ENCODE measurements at places on chromosomes 12 and 14. TPM values are rescaled to one million over a fixed set of nuclear protein-coding genes. Genes with fewer than 3 reads are reported as not detected.
A peak's percentile ranks its signal among the peaks of the same experiment; 100 is the strongest.

Gene ADAM21
- polyA plus RNA-seq: 0.45 TPM

- no peak for DNase-seq
These were observed 49.5 kb downstream of the CLMN start for GRCh38 chr14:95270203-95270602.

DNA sequence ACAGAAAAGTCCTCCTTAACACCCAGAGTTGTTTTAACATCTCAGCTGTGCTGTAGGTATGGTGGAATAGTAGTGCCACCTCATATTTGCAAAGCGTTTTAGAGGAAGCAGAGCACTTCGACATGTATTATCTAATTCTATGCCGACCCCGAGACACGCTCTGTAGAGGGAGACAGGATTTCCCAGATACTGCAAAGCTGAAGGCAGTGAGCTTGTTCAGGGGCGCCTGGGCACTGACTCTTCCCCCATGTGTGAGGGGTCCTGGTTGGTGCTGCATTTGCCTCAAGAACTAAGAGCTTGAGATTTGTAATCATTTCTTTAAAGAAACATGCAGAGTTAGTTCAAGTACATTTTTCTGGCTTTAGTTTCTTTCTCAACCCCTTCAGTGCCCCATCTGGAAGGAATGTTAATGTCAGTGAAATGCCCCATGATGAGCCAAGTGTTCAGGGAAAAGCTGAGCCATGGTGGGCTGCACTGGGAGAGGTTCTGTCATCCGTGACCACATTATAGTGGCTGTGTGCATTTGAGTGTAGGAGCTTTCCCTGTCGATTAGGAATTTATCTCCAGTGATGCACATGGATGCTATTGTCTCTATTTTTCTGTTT is 66.3 kb downstream of the MBIP start:
- DNase-seq: no peak

Gene TMPRSS12
- polyA plus RNA-seq: 0.09 TPM

DNA sequence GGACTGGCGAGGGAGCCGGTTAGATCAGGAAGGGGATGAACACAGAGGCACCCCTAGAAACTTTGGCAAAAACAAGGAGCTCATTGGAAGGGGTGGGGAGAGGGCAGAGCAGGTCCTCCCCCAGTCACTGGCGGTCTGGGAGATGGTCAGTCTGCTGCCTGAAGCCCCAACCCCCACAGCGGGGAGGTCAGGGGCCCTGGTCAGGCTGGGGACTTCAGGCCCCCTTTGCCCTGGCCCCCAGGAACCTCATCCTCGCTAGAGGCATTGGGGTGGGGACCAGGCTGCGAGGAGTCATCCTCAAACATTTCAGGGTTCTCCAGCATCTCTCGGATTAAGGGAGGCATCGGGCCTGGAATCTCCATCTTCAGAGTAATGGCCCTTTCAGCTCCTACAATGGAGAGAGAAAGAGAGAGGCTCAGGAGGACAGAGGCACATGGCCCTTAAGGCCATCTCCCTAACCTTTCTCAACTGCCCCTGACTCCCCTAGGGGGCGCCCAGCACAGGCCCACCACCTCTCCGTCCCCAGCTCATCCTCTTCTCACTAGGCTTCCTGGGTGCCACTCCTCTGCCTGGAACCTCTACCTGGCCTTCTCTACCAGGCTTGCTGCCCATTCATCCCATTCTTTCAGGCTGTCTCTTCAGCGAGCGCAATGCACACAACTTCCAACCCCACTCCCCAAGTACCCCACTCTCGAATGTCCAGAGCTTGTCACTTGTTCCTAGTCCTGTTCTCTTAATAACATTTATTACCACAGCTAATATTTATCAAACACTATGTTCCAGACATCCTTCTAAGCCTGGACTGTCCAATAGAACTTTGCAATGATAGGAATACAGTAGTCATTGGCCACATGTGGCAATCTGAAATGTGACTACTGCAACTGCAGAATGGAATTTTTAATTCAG is 4.7 kb upstream of the ITGB7 start:
- no peak for DNase-seq

DNA sequence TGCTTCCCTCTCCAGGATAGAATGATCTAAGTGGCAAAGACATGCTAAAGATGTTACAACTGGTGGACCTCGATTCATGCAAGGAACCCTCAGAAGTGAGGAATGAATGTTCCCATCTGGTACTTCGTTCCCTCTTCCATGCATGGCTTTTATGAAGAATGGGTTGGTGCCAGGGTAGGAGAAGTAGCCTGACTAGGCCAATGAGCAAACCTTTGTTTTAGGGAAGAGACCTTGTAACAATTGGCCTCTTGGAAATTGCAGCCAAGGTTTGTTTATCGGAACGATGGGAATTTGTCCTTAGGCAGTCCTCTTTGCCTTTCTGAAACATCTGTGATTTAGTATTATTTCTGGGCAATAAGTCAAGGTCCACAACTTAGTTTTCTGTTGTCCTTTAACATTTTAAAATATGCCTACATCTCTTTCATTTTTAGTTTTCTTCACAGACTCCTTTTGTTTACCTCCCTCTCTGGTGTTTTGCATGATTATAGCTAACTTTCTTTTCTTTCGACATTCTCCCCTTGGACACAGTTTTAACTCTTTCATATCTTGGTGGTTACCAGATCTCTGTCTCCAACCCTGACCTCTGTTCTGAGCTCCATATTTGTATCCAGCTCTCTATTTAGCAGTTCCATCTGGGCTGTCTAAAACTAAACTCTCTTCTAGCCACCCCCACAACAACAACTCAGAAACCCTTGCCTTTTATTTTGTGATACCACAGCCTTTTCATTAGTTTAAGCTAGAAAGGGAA is 70.0 kb downstream of the DIP2B start:
- no peak for DNase-seq

Gene NDRG2
- polyA plus RNA-seq: 183 TPM

DNA sequence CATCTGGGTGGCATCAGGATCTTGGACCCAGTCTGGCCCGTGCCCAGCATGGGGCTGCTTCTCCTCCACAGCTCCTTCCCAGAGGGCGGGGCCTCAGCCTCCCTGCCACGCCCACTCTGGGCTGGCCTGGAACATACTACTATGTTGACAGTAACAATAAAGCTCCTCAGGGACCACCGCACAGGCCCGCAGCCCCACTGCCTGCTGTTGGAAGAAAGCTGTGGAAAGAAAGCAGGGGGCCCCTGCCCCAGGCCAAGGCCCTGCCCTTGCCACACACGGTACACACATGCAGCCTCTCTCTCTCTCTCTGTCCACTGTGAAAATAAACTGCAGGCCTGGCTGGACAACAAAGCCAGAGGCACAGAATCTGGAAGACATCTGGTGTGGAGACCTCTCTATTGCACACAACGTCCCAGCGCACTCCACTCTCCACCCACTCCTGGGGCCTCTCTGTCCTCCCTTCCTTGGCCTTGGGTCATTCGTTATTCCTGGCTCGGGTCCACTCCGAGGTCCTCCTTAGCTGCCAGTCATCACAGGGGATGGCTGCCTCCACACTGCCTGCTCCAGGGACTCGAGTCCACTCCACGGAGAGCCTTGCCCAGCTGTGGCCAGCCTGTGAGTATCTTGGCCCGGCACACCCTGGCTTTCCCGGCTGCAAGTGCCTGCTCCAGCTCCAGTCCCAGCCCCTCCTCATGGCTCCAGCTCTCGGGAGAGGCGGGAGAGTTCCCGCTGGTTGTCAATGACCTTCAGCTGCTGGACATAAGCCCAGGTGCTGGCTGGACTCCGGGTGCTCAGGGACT is 11.8 kb upstream of the ENDOU start:
- no peak for DNase-seq

Gene CD163L1
- 2.1 TPM for polyA plus RNA-seq

Gene KERA
- not detected for polyA plus RNA-seq

- DNase-seq: no peak
These were observed 119.3 kb upstream of the CCDC198 start for GRCh38 chr14:57612946-57613345.

- no peak for DNase-seq
These were observed 138.7 kb upstream of the PLEKHA5 start for GRCh38 chr12:18990856-18991255.

DNA sequence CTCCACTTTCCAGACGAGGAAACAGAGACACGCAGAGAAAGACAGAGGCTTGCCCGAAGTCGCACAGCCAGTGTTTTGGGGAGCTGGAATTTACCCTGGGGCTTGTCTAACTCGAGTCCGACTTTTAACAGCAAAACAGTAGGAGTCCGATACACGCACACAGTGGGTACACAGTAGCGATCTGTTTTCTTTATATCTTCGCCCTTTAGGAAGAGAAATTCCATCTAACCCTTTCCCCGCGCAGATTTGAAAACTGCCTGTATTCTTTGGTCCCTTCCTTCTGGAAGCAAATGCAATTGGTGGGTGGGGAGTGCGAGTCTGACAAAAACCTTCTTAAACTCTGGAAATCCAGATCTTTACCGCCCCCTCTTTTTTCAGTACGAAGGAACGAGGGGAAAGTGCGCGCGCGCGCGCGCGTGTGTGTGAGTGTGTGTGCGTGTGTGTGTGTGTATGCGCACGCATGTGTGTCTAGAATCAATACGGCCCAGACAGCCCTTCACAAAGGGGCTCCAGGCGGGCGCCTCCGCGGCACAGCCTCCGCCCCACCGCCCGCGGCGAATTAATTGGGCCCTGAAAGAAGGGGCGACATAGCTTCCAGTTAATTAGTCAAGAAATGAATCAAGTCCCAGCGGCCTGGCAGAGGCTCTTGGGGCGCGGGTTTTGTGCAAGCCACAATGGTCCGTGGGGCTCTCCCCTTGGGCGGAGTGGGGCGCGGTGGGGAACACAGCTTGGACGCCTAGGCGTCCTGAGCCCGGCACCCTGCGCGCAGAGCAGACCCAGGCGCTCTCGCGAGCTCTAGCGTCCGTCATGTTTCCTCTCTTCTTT is 14.0 kb upstream of the TBX3 start:
- DNase-seq: no peak

- DNase-seq: no peak
These were observed 229.5 kb upstream of the RTL1 start for GRCh38 chr14:101133068-101133467.

- no peak for DNase-seq
These were observed 217.2 kb upstream of the BMP4 start for GRCh38 chr14:54173802-54174201.

DNA sequence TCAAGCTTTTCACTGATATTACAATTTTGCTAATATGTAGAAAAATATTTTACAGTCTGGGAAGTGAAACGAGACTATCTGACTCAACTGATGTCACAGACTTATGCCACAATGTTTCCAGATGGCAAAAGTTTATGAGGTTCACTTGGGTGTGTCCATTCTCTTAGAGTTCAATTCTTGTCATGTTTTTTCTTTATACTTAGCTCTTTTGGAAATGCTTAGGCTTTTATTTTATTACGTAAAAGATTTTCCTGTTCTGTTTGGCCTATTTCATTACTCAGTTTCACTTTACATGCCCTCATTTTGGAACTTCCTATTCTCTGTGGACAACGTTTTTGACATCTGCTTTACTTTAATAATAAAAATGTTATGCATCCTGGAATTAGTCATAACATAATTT is 2.1 kb upstream of the PDZRN4 start:
- DNase-seq: no peak

DNA sequence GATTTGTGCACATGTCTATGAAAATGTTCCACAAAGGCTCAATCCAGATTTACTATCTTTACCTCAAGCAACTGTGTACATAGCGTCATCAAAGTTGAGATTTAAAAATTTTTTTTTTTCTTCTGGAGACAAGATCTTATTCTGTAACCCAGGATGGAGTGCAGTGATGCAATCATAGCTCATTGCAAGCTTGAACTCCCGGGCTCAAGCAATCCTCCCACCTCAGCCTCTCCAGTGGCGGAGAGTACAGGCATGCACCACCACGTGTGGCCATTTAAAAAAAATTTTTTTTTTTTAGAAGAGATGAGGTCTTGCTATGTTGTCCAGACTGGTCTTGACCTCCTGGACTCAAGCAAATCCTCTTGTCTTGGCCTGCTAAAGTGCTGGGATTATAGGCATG is 2.3 kb downstream of the COCH start:
- no peak for DNase-seq

DNA sequence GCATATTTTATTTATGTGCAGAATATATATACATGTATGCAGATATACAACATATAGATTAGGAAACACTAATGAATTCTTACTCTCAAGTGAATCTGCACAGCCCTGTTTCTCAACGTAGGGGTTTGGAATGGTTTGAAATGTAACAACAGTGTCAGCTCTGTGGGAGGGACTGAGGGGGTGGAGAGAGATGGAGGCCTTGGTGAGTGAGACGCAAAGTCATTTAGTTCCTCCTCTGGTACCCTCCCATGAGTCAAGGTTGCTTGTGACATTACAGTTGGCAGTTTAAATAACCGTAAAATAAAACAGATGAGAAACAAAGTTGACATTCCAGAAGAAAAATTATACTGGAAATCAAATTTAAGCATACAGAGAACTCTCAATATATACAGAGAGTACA is 313.0 kb upstream of the PRKD1 start:
- DNase-seq: no peak

Gene PTGER2
- 7.2 TPM for polyA plus RNA-seq

DNA sequence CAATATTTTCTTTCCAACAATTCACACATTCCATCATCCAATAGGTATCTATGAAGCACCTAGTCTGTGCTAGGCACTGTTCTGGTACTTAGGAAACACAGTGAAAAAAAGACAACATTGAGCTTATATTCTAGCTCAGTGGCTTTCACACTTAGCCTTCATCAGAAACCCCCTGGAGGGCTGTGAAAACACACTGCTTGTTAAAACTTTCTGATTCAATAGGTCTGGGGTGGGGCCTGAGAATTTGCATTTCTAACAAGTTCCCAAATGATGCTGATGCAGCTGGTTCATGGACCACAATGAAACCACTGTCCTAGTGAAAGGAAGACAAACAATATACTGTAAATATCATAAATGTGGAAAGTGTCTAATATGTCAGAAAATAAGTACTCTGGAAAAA is 5.9 kb downstream of the VTI1B start:
- DNase-seq: no peak

Gene CMTM5
- 1.5 TPM for polyA plus RNA-seq

- peak; percentile 58 for DNase-seq
These were observed 10.5 kb upstream of the NR2C1 start for GRCh38 chr12:95083938-95084337.

- DNase-seq: no peak
These were observed 8.2 kb upstream of the WASHC4 start for GRCh38 chr12:105099356-105099755.

- DNase-seq: no peak
These were observed 428.7 kb downstream of the AEBP2 start for GRCh38 chr12:19867970-19868369.

GRCh38 chr12:124277394-124278241 is 17.3 kb upstream of the RFLNA start:
- no peak for DNase-seq

DNA sequence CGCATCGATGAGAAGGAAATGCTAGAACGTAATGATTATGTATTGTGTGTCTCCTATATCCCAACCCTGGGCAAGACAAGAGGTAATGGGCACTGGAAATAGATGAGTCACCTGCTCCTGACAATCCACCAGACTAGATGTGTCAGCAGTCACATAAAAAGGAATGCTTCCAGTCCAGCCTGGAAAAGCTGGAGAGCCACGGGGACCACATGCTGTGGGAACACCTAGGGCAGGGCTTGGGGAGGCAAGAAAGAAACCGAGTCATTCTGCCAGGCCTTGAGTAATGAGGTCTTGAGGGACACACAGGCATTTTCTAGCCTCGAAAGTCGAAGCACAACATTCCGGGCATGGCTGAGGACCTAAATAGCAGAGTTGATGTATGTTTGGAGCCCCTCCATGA is 716.7 kb upstream of the TMEM132C start:
- no peak for DNase-seq
